Stimulated activated CD4-positive, alpha-beta T cell treated with anti-CD3 and anti-CD28 coated beads, Interleukin-12 subunit alpha, Interleukin-12 subunit beta, amount 100 ng/mL, for 24 hours (primary cell): ENCODE measurements at places on chromosomes 4 and X.

GRCh38 chrX:27354021-27354420, 109.1 kb downstream of the PPP4R3C start:
- no peak for DNase-seq

GRCh38 chr4:3361896-3362295, 69.1 kb downstream of the RGS12 start:
- no peak for DNase-seq

DNA sequence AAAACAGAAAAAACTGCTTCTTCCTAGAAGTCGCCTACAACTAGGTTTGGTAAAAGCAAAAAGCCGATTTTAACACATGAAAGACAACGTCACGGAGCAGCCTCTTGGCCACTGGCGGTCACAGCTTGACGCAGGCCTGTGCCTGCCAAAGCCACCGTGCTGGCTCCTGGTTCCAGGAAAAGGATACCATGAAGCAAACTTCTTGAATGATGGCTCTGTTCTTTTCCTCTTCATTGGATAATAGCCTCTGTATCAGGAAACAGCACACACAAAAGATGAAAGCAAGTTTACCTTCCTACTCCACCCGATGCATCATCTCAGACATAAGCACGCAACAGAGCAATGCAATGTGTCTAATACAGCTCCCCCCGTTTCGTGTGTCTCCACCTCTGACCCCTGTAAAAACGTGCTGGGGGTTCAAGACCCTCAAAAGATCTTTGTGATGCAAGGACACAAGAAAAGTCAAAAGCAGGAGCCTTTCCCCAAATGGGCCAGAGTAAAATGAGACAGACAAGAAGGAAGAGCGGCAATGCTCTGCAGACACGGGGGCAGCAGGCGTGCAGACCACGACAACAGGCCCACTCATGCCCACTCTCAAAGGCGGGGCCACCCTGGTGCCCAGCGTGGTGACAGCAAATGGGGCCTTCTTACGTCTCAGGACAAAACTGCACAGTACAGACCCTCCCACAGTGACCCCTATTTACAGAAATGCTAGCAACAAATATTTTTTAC, 19.4 kb downstream of the GAK start:
- no peak for DNase-seq

DNA sequence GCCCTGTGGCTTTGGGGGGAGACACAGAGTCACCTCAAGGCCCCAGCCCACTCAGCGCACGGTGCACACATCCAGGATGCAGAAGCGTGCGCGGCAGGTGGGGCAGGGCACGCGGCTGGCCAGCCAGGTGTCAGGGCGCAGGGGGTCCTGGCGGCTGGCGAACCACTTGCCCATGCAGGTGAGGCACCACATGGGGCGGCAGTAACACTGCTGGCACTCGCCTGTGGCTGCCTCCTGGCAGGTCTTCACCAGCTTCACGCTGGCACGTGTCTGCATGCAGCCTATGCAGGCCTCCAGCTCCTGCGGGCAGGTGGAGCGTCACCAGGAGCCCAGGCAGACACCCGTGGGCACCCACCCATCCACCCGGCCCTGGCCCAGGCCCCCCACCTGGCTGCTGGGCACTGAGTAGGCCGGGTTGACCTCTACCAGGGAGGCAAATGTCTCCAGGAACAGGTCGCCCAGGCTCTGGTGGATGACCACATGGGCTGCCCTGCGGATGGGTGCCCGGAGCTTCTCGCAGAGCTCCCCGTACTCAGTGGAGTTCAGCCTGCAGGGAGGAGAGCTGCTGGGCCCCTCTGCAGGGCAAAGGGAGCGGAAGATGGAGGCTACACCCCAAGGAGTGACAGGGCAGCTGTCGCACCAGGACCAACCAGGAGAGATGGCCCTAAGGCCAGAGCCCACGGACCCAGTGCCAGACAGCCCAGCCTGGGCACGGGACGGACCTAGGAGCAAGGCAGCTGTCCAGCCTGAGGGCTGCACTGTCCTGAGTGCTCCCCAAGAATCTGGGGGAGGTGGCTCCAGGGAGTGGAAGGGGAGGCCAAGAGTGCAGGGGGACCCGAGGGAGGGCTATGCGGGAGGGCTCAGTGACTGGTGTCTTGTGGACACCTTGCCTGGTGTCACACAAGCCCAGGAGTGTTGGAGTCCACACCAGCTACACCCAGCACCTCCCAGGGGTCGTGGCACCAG, 3.7 kb downstream of the TMEM129 start:
- DNase-seq: no peak

GRCh38 chr4:165351359-165352130, 24.1 kb downstream of the MSMO1 start:
- no peak for DNase-seq

DNA sequence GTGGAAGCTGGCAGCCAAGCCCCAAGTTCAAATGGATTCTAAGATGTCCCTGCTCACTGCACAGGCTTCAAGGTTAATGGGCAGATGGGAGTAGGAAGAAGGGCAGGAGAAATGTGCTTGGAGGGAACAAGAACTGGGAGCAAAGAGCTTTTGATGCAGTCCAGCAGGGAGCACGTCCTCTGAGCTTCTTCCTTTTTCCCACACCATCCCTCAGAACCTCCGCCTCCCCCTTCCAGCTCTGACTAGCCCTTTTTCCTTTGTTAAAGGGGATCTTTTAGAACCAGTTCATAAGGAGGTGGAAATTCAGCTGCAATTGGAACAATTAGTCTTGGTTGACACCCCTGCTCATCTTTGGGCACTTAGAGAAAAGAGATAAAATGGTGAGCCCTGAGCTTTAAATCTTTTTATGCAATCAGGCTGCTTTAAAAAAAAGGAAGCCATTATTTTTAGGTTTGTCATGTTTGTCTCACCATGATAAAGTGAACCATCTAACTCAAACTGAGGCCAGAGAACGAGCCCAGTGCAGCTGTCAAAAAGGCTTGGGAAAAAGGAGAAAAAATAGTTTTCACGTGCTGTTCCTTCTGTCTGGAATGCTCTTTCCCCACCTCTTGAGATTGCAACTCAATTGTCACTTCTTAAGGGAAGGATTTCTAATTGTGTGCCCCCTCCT, 135.8 kb upstream of the IL1RAPL2 start:
- no peak for DNase-seq

- DNase-seq: no peak
Measured at GRCh38 chr4:126916626-126917140, 716.1 kb upstream of the INTU start.

DNA sequence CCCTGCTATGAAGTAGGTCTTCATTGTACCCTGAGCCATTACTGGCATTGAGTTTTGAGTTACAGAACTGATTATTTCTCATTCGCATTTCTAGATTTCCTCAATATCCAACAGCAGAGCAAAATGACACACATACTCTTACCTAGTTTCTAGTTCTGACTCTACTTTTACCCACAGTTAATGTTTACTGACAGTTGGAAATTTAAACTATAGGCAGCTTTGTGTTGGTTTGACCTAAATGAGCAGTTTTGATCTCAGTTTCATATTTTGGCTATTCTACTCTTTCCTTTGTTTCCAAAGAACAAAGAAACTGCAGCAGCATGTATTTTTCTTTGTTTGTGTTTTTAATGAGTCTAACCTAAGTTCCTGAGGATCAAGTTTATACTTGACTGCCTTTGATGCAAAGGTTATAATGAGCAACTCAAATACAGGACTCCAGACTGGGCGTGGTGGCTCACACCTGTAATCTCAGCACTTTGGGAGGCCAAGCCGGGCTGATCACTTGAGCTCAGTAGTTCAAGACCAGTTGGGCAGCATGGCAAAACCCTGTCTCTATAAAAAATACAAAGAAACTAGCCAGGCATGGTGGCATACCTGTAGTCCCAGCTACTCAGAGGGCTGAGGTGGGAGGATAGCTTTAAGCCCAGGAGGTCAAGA, 30.4 kb downstream of the TXK start:
- DNase-seq: no peak

GRCh38 chr4:100581337-100581736, 63.5 kb upstream of the EMCN start:
- no peak for DNase-seq

GRCh38 chr4:89954906-89955695, 60.4 kb downstream of the MMRN1 start:
- no peak for DNase-seq

- DNase-seq: no peak
Measured at GRCh38 chrX:7635604-7636003, 207.4 kb upstream of the VCX start.

- DNase-seq: no peak
Measured at GRCh38 chrX:26649534-26649933, 433.6 kb downstream of the MAGEB5 start.

DNA sequence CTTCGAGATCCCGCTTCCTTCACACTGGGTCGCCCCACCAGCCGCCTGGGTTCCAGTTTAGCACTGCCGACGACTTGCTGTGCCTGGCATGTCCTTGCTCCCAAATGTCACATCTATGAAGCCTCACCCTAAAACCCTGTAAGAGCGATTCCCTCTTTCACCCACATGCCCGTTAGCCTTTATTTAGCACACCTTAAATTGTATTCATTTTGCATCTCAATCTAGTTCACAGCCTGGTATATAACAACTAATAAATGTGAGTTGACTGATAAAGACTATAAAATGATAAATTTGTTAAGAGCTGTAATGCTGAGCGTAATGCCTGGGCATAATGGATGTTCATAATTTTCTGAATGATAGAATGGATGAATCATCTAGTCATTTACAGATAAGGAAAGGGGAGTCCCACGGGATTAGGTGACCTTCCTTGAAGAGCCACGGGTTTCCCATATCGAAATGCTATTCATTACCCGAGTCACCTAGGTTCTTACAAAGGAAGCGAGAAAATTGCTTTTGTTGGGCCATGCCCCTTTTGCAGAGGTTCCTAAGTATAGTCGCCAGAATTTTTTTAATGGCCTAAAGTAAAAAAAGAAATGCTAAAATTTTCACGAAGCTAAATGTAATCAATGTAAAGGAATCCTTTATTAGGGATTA, 1.1 kb upstream of the AP1S2 start:
- DNase-seq: no peak

- DNase-seq: no peak
Measured at GRCh38 chr4:118296729-118297128, 56.1 kb downstream of the PRSS12 start.

GRCh38 chr4:60619531-60620305, 580.4 kb upstream of the ADGRL3 start:
- no peak for DNase-seq

GRCh38 chrX:110414273-110414672, 55.6 kb downstream of the RTL9 start:
- no peak for DNase-seq

DNA sequence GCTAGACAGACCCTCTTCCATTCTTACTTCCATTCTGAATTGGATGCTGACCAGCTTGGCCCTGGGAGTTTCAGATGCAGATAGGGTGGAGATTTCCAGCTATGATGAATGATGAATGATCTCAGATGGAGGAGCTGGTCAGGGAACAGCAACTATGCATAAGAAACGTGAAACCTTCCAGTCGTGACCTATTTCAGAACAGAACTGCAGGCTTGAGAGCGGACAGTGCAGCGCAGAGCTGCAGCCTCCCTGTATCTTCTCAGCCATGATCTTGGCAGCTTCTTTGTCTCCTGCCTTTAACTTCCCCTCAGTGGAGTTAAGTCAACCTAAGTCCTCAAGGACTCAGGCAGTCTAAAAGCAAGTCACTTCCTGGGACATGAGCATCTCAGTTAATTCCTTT, 43.3 kb upstream of the HAND2 start:
- DNase-seq: no peak

- no peak for DNase-seq
Measured at GRCh38 chr4:84928089-84928488, 38.4 kb downstream of the WDFY3 start.

DNA sequence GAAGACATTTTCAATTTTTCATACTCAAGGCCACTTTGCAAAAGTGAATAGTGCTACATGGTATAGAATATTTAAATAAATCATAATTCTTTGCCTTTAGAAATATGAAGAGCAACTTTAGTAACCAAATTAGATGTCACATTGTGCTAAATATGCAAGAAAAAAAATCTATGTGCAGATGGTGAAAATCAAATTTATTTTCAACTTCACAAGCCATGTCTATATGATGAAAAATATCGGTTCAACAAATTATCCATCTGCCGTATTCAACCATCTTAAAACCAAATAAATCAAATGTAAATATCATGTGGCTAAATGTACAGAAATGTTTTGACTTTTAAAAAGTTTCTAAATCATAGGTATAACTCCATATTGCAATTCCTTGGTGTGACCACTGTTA, 398.2 kb downstream of the PABPC4L start:
- DNase-seq: no peak
